ENCODE measurements at places on chromosomes 4 and X. TPM values are rescaled to one million over a fixed set of nuclear protein-coding genes. Genes with fewer than 3 reads are reported as not detected.

FHIP1A gene
- total RNA-seq, result 0.11 TPM

GRCh38 chrX:140040386-140040785, 75.1 kb upstream of the CXorf66 start:
- peak; percentile 31 for DNase-seq

GRCh38 chr4:53931461-53931961, 132.9 kb downstream of the CHIC2 start:
- DNase-seq, result peak; percentile 54

GRCh38 chr4:14168919-14169318, 541.4 kb upstream of the BOD1L1 start:
- peak; percentile 94 for DNase-seq

HSFX2 gene
- not detected for total RNA-seq

SFRP2 gene
- total RNA-seq, result 0.65 TPM

JADE1 gene
- total RNA-seq, result 35.9 TPM

ANKRD17 gene
- total RNA-seq, result 34.8 TPM

Measured in GM23248 (cell line).